Prostate gland (tissue), 2 donors: ENCODE measurements at places on chromosomes 2 and 18.

DNA sequence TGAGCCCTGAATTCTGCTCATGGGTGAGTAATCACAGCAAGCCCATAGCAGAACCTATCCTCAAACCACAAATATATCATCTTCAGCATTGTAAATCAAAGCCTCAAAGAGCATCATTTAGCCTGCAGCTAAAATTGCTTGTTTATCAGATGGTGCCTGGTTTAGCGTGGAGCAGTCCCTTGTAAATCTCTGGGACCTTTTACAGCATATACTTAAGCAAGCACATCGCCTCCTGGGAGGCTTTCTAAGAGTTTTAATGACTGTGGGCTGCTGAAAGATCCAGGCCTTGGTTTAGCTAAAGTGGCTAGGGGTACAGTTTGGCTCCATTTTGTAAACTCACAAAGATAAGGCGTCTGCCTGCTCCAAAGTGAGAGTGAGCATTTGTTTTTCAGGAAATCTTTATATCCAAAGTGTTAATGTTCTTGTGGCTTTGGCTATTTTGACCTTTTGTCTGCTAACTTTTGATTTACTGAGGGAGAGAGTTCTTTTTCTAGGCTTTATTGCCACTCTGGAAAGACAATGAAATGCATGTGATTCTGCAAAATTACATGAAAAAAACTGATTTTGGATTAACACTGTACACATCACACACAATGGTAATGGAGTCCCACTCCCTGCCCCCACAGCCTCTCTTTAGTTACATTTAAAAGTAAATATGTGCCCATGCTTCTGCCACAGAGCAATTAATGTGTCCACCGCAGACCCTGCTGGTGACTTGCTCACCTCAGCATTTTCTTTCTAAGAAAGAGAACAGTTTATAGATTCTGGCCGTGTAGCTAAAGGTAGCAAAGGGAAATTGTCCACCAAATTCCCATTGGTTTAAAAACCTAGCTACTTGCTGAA is 194.8 kb downstream of the LNPK start:
- H3K27me3 ChIP-seq = no peaks in the 10 kb centered on the region
- H3K4me1 ChIP-seq = no peaks in the 10 kb centered on the region
- no peak for DNase-seq
- H3K36me3 ChIP-seq = no peaks in the 10 kb centered on the region

DNA sequence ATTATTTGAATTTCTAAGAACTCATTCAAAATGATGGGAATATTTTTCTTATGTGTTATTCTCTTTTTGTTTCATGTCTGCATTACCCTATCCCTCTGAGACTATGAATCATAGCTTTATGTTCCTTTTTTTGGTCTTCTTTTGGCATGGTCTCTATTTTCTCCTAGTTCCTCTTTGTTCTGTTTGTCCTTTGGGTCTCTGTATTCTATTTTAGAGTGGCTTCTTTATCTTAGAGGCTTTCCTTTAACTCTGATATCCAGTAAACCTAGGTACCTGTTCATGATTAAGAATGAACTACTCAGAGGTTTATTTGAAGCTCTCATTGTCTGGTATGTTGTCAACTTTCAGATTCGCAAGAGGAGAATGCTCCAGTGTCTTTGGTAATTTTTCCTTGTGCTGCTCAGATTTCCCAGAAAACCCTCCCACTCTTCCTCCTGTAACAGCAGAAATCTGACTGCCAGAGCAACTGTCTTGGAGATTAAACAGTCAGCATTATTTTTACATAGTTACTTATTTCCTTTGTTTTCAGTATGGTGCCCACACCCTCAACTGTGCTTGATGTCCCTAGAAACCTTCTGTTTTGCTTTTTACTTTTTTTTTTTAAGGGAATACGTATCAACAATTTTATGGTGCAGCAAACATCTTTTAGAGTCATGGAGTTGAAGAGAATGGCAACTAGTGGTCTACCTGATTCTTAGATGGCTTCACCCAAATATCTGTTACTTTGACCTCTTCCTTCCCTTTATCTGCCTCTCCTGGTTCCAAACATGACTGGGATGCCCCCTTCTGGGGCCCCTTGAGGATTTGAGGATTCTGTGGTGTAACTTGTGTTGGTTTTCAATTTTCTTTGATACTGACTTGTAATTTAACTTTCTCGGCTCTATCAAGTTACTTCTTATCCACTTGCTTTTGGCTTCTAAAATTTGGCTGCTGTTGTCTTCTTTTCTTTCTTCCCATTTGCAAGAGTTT is 92.0 kb downstream of the DPP10 start:
- H3K27ac ChIP-seq = no peak overlapping the region
- no peaks in the 10 kb centered on the region for H3K4me1 ChIP-seq
- no peak for DNase-seq
- no peaks in the 10 kb centered on the region for H3K27me3 ChIP-seq

DNA sequence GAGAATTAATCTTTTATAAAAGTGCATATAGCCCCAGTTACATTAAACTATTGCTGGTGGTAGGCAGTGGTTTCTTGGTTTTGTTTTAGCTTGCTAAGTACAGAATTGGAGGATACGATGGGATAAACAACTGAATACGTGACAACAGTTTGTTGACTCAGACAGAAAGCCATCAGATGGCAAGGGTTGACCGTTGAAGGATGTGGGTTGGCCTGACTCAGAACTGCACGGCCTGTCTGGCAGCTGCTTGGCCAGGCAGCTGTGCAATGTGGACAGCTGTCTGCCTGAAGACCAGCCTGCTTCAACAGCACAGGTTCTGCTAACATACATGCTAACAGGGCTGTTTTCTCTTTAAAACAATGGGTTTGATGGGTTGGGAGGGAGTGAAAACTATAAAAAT is 46.6 kb downstream of the PRKRA start:
- no peaks in the 10 kb centered on the region for H3K4me1 ChIP-seq
- no peaks in the 10 kb centered on the region for H3K27me3 ChIP-seq
- DNase-seq = no peak
- no peaks in the 10 kb centered on the region for H3K36me3 ChIP-seq

GRCh38 chr2:189096769-189097447 is 82.7 kb downstream of the COL5A2 start:
- DNase-seq = no peak
- no peaks in the 10 kb centered on the region for H3K36me3 ChIP-seq
- no peak overlapping the region for H3K4me3 ChIP-seq

DNA sequence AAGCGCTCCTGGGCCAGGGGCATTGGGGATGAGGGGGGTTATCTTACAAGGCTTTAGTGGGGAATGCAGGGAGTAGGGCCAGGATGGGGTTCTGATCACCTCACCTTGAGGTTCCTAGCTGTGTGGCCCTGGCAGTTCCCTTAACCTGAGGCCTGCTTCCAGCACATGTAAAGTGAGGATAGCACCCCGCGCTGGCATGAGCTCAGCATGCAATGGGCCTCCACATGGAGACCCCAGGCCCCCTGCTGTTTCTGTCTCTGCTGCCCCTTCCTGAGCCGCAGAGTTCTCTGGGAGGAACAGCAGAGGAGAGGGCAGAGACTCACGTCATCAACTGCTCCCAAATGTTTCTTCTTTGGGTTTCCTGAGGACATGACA is 8.6 kb upstream of the TEX51 start:
- no peak overlapping the region for H3K27ac ChIP-seq
- H3K36me3 ChIP-seq = no peaks in the 10 kb centered on the region
- H3K4me3 ChIP-seq = no peak overlapping the region
- no peaks in the 10 kb centered on the region for H3K4me1 ChIP-seq
- no peaks in the 10 kb centered on the region for H3K27me3 ChIP-seq
- no peak for DNase-seq

GRCh38 chr18:36284268-36284667 is 13.2 kb upstream of the FHOD3 start:
- no peak overlapping the region for H3K4me3 ChIP-seq
- no peak for DNase-seq
- no peak overlapping the region for H3K27ac ChIP-seq
- H3K27me3 ChIP-seq = no peaks in the 10 kb centered on the region
- H3K4me1 ChIP-seq = no peaks in the 10 kb centered on the region

DNA sequence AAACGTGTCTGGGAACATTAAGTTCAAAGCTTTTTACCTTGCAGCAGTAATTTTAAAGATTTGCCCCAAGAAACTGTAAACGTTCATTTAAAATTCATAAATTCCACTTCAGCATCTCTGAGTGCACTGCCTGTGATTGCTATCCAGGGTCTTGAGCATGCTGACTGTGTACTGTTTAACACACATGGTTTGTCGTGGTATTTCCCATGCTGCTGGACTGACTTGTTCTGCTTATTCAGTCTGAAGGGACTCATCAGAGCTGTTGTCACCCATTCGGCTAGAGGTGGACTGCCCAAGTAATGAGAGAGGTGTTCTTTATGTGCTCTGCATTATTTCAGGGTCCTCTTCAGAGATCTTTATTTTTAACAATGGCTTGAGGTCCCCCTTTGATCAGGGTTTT is 53.1 kb downstream of the RHBDD1 start:
- no peak for DNase-seq
- H3K4me1 ChIP-seq = no peaks in the 10 kb centered on the region
- no peak overlapping the region for H3K4me3 ChIP-seq
- no peaks in the 10 kb centered on the region for H3K36me3 ChIP-seq

GRCh38 chr18:34694591-34695165 is 15.4 kb upstream of the DTNA start:
- H3K4me3 ChIP-seq = no peak overlapping the region
- DNase-seq = no peak
- no peaks in the 10 kb centered on the region for H3K27me3 ChIP-seq
- H3K4me1 ChIP-seq = no peaks in the 10 kb centered on the region
- H3K36me3 ChIP-seq = no peaks in the 10 kb centered on the region

GRCh38 chr2:120625865-120626560 is 109.7 kb upstream of the GLI2 start:
- no peaks in the 10 kb centered on the region for H3K36me3 ChIP-seq
- H3K27ac ChIP-seq = peak overlapping the region; percentile 83
- H3K27me3 ChIP-seq = no peaks in the 10 kb centered on the region
- peaks cover 9% of the 10 kb centered on the region for H3K4me1 ChIP-seq

GRCh38 chr2:150732064-150732463 is 244.6 kb upstream of the RND3 start:
- no peaks in the 10 kb centered on the region for H3K27me3 ChIP-seq
- H3K4me1 ChIP-seq = no peaks in the 10 kb centered on the region
- no peaks in the 10 kb centered on the region for H3K36me3 ChIP-seq
- H3K27ac ChIP-seq = no peak overlapping the region
- H3K4me3 ChIP-seq = no peak overlapping the region
- DNase-seq = no peak

- no peaks in the 10 kb centered on the region for H3K4me1 ChIP-seq
- DNase-seq = no peak
- H3K4me3 ChIP-seq = no peak overlapping the region
- H3K27me3 ChIP-seq = no peaks in the 10 kb centered on the region
Observed at GRCh38 chr2:202941771-202942170, 29.7 kb downstream of the CARF start.

DNA sequence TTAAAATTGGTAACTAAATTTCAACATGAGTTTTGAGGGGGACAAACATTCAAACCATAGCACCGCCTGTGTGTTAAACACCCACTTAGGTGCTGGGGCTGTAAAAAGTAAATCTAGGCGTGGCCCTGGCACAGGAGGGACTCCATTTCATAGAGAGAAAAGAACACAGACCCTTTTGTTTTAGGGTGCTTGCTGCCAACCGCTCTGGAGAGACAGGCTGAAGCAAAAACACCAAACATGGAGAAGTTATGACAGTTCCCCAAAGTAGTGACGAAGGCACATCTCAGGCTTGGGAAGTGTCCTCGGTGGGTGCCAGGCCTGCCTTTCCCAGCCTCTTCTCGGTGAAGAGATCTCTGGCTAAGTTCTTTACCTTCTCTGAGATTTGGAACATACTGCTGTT is 5.1 kb downstream of the ACTG2 start:
- H3K4me1 ChIP-seq = no peaks in the 10 kb centered on the region
- H3K4me3 ChIP-seq = peak overlapping the region; percentile 29
- no peak for DNase-seq
- no peaks in the 10 kb centered on the region for H3K27me3 ChIP-seq
- H3K36me3 ChIP-seq = no peaks in the 10 kb centered on the region

DNA sequence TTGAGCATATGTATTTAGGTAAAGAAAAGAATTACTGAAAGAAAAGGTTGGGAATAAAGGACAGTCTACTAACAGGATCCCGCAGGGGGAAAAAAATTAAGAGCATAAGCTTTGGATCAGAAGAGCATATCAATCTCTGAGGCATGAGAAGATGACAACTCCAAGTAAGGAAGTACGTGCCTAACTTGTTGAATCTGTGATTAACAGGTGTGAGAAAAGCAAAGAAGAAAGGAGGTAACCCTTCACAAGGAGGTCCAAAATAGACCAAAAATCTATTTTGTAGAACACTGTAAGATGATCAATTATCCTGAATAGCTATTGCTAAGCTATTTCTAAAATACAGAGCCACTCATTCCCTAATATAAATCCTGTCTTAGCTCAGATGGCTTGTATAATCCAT is 32.8 kb downstream of the TRIP12 start:
- no peaks in the 10 kb centered on the region for H3K27me3 ChIP-seq
- no peak overlapping the region for H3K4me3 ChIP-seq
- H3K36me3 ChIP-seq = no peaks in the 10 kb centered on the region
- no peak for DNase-seq

DNA sequence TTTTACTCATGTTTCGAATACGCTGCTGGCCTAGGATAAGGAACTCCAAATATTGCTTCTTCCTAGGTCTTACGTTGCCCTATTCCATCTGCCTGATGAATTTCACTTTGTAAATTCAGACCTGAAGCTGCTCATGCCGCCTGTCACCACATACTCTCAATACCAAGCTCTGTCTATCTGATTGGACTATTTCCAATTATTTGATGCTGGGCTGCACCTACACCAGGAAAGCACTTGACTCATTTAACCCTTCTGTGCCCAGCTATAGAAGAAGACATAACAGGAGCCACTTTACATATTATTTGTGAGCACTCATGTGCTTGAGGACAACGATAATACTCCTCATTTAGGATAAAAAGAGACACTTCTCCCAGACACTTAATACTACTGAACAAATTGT is 1293.9 kb upstream of the LRRTM1 start:
- no peak overlapping the region for H3K4me3 ChIP-seq
- no peaks in the 10 kb centered on the region for H3K27me3 ChIP-seq
- H3K4me1 ChIP-seq = no peaks in the 10 kb centered on the region
- no peaks in the 10 kb centered on the region for H3K36me3 ChIP-seq

DNA sequence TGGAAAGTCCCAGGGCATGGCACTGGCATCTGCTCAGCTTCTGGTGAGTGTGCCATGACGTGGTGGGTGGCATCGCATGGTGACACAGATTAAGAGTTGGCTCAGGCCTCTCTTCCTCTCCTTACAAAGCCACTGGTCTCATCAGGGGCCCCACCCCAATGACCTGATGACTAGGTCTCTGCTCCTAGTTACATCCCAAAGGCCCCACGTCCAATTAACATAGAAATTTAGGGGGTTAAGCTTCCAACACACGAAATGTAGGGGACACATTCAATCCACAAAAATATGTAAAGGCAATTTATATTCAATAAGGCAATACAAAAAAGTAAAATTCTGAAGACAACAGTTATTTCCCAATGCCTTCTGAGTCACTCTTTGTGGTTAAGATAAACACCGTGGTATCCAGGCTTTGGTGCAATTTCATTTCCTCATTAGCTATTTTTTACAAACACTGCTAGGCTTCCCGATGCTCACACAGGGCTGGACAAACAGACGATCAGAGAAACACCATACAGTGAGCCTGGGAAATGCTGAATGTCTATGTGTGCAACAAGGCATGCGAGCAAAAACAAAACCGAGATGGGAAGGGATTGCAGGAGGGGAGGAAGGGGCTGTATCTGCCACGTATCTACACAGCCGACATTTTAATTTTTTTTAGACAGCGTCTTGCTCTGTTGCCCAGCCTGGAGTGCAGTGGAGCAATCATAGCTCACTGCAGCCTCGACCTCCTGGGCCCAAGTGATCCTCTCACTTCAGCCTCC is 67.2 kb downstream of the MBP start:
- no peak overlapping the region for H3K27ac ChIP-seq
- DNase-seq = no peak
- no peaks in the 10 kb centered on the region for H3K27me3 ChIP-seq
- no peak overlapping the region for H3K4me3 ChIP-seq
